NCI-H460 (cell line): ENCODE measurements at places on chromosomes 16 and 17.

DNA sequence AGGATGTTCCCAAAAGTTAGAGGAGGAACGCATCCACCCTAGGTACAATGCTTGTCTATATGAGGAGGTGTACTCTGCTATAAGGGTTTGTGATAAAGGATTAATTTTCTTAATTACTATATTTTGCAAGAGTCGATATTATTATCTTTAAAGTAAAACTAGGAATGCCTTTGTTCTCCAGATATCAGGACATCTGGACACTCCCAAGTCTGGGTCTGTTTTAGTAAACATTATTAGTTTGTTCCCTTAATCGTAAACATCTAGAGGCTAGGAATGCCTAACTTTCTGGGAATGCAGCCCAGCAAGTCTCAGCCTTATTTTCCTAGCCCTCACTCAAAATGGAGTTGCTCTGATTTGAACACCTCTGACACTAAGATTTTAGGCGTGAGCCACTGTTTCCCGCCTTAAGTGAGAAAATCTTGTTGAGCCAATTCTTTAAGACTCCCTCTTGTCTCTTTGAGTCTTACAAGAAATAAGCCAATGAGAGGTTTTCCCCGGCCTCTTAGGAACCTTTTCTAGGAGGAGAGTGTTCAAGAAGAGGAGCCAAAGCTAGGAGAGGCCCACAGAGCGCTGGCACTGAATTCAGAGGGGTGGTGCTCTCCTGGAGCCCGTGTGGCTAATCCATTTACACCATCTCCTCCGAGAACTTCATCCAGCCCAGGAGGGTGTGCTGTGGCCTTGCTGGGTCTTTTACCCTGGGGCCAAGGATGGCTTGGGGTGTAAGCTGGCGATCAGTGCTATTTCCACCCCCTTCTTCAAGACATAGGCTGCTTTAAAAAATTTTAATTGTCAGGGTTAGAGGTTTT lies 40.9 kb downstream of the SMARCE1 start:
- DNase-seq = no peak

GRCh38 chr16:13178318-13178717 lies 276.9 kb downstream of the SHISA9 start:
- no peak for DNase-seq

DNA sequence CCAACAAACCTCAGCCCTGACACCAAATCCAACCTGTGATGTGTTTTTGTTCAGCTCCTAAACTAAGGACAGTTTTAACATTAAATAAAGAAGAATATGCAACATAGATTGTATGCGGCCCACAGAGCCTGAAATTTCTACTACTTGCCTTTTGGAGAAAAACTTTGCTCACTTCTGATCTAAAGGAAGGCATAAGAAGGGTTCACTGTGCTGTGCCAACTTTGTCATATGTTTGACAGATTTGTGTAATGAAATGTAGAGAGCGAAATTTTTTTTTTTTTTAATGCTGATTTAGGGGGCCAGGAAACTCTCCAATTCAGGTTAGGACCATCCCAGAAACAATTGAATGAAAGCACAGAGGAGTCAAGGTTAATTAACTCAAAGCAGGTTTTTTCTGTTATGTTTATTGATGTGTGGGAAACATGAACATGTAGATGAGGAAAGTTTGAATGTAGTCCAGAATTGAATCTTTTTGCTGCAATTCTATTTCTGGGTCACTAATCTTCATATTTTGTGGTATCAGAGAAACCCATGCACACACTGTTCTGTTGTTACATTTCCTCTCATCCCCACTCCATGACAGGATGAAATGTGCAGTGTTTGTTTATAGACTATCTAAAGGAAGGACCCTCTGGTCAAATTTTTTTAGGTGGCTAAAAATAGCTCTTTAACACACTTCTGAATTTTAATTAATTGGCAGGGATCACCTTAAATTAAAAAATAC lies 71.5 kb downstream of the TAOK1 start:
- no peak for DNase-seq

DNA sequence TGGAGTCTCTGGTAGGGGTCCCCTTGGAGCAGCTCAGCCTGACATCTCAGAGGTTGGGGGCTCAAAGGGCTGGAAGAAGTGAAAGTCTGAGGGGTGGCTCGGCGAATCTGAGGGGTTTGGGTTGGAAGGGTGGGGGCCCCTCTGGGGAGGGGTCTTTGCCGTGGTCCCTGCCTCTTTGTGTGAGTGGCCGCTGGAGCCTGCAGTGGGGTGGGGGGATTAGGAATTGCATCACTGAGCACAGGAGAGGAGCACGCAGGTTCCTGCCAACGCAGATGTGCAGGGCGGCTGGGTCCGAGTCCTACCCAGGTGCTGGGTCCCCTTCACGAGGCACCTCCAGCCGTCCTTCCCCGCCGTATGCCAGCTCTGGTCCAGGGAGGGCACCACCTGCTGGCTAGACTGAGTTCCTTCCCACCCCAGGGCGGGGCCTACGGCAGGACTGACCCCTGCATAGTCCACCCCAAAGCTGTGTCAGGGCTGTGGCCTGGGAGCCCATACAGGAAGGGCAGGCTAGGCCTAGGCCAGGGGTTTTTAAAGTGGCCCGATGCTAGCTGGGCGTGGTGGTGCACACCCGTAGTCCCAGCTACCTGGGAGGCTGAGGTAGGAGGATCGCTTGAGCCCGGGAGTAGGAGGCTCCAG lies 9.9 kb downstream of the FMNL1 start:
- no peak for DNase-seq

- DNase-seq = no peak
These were observed 114.4 kb downstream of the ASIC2 start for GRCh38 chr17:33178681-33179080.

DNA sequence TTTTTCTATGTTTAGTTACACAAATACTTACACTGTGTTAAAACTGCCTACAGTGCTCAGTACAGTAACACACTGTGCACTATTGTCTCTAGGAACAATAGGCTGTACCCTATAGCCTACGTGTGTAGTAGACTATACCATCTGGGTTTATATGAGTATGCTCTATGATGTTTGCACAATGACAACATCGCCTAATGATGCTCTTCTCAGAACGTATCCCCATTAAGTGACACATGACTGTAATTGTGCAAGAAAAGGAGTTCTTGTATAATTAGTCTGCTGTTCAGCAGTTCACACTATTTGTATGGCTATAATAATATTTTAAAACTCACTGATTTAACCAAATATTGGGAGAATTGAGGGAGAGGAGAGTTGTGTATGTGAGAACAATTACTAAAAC lies 173.7 kb downstream of the TRIM37 start:
- no peak for DNase-seq

DNA sequence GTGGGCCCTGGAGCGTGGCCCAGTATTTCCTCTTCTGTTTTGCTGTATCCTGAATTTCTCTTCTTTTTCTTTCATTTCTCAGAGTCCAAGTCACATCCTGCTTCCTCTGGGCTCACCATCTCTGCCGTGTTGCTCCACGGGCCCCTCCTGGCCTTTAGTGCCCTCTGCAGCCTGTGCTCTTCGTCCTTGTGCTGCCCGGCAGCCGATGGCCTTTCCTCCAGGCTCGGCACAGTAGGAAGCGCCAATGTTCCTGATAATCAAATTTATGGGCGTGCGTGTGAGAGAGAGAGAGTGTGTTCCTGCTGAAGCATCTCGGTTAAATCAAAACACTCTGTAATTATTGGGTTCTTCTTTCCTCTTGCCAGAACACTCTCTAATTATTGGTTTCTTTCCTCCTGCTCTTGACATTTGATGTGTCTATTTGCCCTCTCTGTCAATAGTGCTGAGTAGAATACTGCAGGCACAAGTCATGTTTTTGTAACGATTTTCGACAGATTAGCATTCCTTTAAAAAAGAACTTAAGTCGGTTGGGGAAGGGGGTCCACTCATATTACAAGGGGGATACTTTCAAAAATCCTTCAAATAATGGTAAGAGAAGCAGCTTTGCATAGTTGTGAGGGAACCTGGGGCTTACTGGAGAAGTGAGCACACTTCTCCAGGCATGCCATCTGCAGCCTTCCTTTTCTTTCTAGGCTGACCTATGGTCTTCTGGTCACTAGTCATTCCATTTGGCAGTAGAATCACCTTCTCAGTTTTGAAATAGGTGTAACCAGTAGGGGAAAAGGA lies 126.6 kb downstream of the RPTOR start:
- no peak for DNase-seq

DNA sequence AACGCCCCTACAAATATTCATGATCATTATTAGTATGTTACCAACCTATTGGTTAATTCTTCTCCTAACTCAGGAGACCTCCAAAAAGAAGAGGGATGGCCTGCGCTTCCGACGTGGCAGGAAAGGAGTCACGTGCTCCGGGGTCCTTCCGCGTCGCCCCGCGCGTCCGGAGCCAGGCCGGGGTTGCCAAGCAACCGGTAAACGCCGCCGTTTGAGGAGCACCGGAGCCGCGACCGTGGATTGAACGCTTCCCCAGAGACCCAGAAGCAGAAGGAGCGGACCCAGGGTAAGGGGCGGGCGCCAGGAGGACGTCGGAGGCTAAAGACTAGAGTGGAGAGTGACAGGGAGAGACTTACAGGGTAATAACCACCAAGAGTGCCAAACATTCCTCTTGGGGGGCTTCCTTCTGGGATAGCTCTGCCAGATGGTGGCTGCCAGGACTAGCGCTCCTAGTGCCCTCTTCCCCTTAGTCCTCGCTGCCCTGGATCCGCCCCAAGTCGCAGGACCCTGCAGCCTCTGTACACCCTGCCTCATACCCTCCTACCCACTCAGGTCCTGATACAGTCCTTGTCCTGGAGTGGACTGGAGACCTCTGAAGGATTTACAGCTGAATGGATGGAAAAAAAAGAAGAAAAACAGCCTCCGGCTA lies at the start of gene DNAI2:
Gene DNAI2, plus strand, starts transcription at position 175 of the 649 bp plus-strand sequence. CDS start 7,584 bp downstream, outside the sequence.
- no peak for DNase-seq

GRCh38 chr16:4692460-4693295 lies 684 bp upstream of the NUDT16L1 start:
- no peak for DNase-seq

GRCh38 chr17:73093286-73093685 lies 798 bp upstream of the SLC39A11 start:
- no peak for DNase-seq

DNA sequence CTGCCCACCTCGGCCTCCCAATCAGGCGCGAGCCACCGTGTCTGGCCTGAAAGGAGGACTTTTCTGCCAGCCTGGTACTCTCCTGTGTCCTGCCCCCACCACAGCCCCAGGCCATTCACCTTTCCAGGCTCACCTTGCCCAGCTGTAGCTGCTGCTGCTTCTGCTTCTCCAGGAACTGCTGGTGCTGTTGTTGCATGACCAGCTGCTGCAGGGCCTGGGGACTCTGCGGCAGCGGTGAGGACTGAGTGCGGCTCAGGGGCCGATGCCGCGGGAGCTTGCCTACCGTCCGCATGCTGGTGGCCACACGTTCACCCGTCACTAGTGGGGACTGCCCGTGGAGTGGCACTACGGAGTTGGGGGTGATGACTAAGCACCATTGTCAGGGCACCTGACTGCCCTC lies 17.7 kb downstream of the G6PC3 start:
- DNase-seq = no peak

DNA sequence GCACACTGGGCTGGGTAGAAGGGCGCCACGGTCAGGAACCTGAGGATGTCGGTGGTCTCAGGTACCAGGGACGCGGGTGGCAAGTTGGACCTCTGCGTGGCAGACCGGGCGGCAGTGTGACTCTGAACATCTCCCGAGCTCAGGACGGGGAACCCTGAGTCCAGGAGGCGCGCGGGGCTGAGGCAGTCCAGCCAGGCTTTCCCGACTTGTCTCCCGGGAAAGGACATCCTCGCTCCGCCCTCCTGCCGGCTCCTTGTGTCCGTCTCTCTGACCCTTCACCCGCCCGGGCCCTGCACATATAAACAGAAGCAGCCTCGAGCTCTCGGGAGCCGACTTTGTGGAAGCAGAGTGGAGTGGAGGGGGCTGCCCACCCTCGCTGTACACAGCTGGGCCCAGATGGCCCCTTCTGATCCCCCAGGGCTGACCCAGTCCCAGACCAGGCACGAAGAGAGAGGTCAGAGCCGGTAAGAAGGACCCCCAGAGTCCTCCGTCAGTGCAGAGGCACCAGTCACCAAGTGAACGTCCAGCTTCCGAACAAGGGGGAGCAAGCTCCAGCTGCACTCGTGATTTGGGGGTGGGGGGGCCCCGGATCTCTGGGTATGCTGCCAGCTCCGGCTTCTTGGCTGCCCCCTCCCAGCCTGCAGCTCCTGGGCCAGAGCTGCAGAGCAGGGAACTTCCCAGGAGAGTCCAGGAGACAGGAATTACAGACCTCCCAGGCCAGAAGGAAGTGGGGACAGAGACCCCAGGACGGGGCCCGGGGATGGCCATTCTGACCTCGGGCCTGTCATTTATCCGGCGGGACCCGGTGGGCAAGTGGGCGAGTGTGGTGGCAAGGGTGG lies 8.5 kb upstream of the P2RX1 start:
- DNase-seq = no peak

- DNase-seq = no peak
These were observed 28.1 kb downstream of the OGFOD1 start for GRCh38 chr16:56479469-56479868.

DNA sequence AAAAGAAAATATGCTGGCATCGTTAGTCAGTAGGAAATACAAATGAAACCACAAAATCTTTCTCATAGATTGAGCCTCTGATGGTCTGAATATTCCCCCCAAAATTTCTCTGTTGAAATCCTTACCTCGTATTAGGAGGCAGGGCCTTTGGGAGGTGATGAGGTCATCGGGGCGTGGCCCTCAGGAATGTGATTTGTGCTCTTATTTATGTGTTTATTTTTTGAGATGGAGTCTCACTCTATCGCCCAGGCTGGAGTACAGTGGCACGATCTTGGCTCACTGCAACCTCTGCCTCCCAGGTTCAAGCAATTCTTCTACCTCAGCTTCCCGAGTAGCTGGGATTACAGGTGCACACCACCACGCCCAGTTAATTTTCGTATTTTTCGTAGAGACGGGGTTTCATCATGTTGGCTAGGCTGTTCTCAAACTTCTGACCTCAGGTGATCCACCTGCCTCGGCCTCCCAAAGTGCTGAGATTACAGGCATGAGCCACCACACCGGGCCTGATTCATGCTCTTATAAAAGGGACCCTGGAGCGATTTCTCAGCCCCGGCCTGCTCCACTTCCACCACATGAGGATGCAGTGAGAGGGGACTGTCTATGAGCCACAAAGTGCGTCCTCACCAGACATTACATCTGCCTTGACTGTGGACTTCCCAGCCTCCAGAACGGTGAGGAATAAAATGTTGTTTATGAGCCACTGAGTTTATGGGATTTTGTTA lies 53.1 kb downstream of the DNAH17 start:
- DNase-seq = no peak

- peak; percentile 25 for DNase-seq
These were observed 1.2 kb upstream of the CCDC42 start for GRCh38 chr17:8745586-8746500.

- no peak for DNase-seq
These were observed 34.7 kb upstream of the KCNJ16 start for GRCh38 chr17:70040336-70040735.

- DNase-seq = no peak
These were observed 6.4 kb downstream of the TBX4 start for GRCh38 chr17:61458421-61459141.
